ENCODE measurements at places on chromosomes 5 and 9.

- DNase-seq: no peak
Measured at GRCh38 chr5:173623296-173623771, 6.9 kb upstream of the BOD1 start.

- no peak for DNase-seq
Measured at GRCh38 chr9:86519066-86519615, 164.9 kb upstream of the TUT7 start.

- DNase-seq: no peak
Measured at GRCh38 chr5:100777680-100778300, 125.3 kb downstream of the ST8SIA4 start.

- DNase-seq: no peak
Measured at GRCh38 chr5:33558489-33558888, 117.7 kb downstream of the TARS1 start.

DNA sequence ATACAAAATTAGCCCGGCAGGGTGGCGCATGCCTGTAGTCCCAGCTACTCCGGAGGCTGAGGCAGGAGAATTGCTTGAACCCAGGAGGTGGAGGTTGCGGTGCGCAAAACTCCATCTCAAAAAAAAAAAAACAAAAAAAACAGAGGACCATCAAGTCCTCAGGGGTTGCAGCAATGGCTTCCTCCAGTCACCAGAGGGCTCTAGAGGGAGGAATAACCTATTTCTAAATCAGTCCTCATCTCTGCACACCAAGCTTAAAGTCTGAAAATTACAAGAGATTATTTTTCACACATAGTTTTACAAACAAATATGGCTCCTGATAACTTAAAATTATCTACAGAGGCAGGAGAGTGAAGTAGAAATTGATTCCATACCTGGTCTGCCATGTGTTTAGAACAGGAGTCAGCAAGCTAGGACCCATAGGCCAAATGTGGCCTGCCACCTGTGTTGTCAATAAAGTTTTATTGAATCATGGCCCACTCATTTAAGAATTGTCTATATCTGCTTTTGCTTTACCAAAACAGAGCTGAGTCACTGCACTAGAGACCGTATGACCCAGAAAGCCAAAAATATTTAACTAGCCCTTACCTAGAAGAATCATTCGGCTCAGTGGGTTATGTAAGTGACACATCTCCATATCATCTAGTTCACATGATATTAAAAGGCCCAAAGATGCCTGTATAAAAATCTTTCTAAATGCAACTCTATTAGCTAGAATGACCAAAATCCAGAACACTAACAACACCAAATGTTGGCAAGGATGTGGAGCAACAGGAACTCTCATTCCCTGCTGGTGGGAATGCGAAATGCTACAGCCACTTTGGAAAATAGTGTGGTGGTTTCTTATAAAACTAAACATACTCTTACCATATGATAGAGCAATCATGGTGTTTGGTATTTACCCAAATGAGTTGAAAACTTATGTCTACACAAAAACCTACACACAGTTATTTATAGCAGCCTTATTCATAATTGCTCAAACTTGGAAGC is 207.7 kb downstream of the FRMD3 start:
- DNase-seq: no peak

GRCh38 chr9:37839496-37840461 is 39.2 kb downstream of the DCAF10 start:
- no peak for DNase-seq

DNA sequence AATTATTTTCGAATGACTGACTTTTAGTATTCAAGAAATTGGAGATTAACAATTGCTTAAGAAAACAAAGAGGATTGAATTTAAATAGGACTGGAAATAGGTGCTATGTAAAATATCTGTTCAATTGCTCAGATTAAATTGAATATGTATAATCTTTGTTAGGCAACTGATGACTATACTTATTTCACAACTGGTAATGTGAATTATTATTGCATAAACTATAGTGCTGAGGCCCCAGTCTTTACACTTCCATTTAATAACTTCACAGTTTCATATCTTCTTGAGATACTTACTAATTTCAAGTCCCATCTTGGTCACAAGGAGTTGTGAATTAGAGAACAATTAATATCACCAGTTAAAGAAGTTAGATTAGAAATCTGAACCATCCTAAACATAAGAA is 16.7 kb downstream of the CEP78 start:
- no peak for DNase-seq
